NCI-H1436 (cell line): ENCODE measurements at places on chromosomes 7 and 10.
A peak's percentile ranks its signal among the peaks of the same experiment; 100 is the strongest.

- DNase-seq = no peak
These were observed 11.4 kb downstream of the ELN start for GRCh38 chr7:74039337-74039736.

DNA sequence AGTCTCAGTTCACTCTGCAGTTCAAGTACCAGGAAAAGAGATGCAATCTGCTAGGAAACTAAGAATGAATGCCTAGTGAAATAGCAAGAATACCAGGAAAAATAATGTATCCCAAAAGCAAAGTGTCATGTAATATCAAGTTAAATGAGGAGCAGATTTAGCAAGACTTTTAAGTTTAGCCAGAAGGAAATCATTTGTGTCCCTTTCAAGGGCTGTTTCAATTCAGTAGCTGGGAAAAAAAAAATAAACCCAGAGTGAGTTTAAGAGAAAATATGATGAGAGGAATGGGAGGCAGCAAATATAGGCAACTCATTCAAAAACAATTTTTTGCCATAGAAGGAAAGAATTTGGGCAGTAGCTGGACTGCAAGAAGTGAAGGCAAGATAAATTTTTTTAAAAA, 135.8 kb downstream of the DGKB start:
- DNase-seq = no peak

GRCh38 chr10:44804661-44805060, 106.5 kb upstream of the TMEM72 start:
- DNase-seq = no peak

- DNase-seq = no peak
These were observed 51.6 kb upstream of the AQP1 start for GRCh38 chr7:30859940-30860496.

- no peak for DNase-seq
These were observed 14.7 kb downstream of the ZNF488 start for GRCh38 chr10:47369251-47369894.

GRCh38 chr7:23332193-23332592, 33.1 kb downstream of the MALSU1 start:
- DNase-seq = no peak

GRCh38 chr10:97975598-97975997, 54.8 kb downstream of the CRTAC1 start:
- no peak for DNase-seq

DNA sequence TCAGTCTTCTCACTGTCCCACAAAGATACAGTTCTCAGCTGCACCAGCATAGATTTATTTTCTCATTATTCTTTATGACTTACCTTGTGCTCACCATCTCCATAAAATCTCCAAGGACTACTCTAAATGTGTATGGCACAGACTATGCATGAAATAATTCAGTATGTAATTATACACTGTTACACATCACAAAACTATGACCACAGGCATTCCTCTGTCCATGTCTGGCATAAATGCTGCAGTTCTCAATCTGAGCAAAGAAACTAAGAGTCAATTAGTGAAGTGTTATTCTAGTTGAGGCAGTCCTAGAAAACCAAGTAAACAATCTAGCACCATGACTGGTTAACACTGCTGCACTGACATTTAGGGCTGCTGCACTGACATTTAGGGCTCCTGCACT, 2.7 kb downstream of the CYCS start:
- DNase-seq = no peak

DNA sequence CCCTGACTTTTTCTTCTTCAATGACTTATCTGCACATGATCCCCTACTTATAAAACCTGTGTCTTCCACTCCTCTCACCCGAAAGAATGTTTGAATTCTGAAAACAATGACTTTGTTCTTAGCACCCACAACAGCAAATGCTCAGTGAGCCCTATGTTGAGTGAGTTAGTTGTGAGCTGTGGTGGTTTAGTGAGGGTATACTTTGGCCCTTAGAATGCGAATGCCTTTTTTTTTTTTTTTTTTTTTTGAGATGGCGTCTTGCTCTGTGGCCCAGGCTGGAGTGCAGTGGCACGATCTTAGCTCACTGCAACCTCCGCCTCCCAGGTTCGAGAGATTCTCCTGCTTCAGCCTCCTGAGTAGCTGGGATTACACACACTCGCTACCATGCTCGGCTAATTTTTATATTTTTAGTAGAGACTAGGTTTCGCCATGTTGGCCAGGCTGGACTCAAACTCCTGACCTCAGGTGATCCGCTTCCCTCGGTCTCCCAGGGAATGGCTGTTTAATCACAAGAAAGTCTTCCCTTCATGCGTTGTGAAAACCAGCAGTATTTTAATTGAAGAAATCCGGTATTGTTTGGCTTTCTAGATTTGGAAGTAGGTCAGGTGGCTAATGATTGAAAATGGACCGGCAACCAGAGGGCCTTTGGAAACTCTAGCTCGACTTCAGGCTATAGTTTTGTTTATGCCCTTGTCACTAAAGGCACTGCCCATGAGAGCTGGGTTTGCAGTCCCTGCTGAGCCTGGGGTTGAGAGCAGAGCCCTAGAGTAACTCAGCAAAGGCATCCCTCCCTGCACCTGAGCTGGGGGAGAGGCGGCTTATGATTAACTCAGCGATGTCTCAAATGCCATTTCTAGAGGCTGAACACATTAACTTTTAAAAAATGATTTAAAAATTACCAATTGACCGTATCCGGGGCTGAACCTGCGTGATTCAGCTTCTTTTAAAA, 41.3 kb downstream of the CUX1 start:
- no peak for DNase-seq

GRCh38 chr7:25117226-25118047, 7.6 kb downstream of the CYCS start:
- no peak for DNase-seq

DNA sequence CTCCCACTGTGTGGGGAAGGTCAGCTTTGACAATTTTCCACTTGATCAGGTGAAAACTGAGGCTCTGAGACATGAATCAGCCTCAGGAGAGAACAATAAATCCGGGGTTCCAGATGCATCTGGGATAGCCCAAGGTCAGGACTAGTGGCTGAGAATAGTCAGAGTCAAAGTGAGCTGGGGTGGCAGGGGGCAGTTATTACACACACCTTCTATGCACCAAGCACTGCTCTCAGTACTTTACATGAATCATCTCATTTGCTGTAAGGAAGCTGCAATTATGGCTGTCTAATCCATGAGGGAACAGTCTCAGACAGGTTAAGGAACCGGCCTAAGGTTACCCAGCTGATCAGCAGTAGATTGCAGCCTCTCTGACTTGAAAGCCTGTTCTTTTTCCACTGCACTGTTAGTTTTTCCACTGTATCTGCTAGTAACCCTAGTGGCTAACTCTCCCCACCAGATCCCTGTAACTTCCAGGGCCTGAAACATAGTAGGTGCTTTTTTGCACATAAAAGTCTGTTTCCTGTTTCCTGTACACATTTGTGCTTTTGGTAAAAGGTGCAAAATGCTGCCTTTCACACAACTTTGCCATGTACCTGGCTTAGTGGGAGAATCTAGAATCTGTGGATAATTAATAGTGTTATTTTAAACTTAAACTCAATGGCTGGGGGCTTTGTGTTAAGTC, 125.9 kb downstream of the EMX2 start:
- DNase-seq = no peak

- DNase-seq = no peak
These were observed 374.8 kb downstream of the INHBA start for GRCh38 chr7:41328131-41328530.

DNA sequence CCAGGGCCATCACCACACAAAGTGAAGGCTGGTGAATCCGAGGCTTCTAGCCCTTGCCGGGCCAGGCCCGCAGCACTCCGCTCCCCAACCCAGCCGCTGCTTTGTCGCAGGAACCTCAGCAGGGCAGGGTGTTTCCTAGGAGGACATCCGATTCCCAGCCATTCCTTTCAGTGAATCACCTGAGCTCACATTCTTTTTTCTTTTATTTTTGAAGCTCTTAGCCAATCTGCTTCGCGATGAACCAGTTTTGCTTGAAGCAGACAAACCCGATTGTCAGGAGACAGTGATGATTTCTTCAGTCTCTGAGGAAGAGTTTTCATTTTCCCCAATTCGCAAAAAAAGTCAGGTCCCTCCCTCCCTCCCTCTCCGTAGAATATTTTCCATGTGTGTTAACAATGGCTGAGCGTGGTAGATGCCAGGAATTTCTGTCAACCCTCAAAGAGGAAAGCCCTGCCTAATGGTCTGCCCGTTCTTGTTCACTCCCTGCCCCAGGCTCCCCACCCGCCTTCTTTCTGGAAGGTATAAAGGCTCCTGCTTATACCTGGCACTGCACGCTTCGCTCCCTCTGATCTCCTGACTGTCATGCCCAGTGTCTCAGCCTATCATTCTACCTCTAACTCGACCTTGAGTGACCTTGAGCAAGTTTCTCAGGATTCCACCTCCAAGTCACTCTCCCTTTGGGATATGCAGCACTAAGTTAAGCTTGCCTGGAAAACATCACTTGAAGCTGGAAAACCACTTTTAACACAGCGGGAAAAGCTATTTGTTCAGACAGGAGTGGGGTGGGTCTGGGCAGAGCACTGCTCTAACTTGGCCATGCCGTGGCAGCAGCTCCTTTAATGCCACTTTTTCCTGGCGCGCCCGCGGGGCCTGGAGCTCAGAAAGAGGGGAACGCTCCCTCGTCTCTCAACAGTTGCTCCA, 35.1 kb downstream of the EGFR start:
- no peak for DNase-seq

- DNase-seq = no peak
These were observed 99.7 kb downstream of the TNS3 start for GRCh38 chr7:47482013-47482875.

DNA sequence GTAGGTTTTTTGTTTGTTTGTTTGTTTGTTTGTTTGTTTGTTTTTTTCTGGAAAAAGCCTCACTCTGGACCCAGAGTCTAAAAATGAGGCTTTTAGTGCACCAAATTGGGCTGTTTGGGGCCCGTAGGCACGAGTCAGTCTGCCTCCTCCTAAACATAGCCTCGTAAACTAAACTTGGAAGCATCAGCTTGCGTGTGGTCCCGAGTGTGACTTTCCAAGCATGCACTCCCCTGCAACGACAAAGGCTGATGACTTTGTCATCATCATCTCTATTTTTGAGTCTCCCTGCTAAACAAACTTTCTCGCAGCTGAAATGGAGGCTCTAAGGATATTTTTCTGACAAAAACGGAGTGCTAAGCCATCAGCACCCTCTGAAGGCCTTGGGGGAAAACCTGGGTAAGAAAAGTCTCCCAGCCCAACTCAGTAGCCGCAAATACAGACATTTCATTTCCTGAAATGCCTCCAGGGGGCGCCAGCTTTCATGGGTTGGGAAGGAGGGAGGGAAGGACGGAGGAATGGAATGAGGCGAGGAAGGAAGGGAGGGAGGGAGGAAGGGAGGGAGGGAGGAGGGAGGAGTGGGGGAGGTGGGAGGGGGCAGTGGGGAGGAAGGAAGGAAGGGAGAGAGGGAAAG, 245.9 kb downstream of the KCNMA1 start:
- DNase-seq = peak; percentile 68

DNA sequence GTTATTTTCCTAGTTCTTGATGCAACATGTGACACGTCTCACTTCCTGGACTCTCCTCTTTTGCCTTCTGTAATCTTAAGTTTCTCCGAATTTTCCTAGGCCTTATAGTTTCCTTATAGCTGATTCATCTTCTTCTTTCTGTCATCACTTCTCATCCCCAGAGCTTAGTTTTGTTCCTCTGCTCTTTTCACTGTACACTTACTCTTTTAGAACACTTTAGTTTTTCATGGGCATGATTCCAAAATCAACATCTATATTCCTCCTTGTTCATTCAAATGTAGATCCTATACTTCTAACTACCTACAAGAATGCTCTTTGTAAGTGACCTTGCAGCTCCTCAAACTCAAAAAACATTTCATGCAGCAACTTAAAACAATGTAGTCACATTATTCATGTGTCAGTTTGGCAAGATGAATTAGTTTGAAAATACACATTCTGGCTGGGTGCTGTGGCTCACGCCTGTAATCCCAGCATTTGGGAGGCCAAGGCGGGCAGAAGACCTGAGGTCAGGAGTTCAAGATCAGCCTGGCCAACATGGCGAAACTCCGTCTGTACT, 13.1 kb upstream of the SLC26A3 start:
- DNase-seq = no peak

DNA sequence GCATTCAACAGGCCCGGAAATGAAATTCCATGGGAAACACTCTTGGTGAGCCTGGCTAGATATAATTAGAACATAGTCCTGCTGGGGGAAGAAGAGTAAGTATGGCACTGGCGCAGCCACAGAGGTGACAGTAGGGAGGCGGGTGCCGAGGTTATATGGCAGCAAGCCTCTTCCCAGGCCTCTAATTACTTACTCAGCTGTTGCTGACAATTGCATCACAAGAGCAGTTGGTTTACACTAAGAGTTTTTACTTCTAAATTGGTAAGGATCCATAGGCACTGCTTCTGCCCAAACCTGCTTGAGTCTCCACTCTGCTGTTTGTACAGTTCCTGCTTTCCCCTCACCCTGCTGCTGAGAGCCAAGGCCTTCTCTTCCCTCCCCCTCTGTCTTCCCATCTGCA, 93.3 kb upstream of the DUSP5 start:
- no peak for DNase-seq

- no peak for DNase-seq
These were observed 292.9 kb downstream of the PTEN start for GRCh38 chr10:88156341-88156740.

DNA sequence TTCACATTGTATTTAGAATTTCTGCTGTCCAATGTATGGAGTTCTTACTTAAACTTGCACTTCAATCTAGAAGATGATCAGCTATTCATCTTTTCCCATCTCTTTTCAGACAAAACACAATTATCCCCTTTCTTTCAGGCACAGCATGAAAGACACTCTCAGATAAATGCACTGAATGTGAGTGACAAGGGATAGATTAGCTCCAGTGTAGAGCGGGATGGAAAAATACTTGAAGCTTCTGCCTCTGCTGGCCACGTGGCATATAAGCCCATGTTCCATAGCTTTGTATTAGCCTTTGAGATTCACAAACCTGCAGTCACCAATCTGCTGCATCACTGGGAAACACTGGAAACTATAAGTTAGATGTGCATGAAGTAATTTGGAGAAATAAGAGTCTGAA, 162.2 kb upstream of the FAM3C start:
- no peak for DNase-seq

DNA sequence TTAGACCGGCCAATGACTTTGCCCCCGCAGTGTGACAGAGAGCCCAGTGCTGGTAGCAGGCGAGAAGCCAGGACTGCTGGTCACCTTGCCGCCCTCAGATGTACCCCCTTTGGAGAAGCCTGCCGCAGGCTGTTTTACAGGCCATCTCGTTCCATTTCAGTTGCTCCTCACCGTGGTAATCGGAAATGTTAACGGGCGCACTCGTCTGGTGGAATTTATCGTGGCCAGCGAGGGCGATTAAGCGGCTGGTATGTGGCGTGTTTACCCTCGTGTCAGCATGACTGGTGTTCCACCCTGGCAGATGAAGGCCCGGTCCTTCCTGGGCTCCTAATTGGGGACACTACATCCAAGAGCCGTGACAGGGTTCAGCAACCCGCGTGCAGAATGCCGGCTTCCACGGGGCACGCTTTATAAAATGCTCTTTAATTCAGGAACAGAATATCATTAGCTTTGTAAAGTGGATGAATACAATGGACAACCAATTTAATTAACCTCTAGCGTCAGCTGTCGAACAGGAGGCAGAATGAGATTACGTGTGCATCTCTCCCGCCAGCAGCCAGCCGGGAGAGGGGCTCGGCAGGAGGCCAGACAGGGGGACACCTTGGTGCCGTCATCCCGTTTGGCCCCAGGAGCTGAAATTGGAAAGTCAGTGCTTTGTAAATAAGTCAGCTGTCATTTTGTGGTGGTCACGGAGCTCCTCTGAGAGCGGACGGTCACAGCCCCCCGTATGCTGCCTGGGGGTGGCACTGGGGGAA, 108.3 kb downstream of the NKX6-2 start:
- no peak for DNase-seq

- DNase-seq = no peak
These were observed 57.2 kb upstream of the BET1 start for GRCh38 chr7:94061326-94061725.
